NCI-H510A treated with DMSO at 0.1 percent for 48 hours (cell line): ENCODE measurements at places on chromosomes 4 and X.

DNA sequence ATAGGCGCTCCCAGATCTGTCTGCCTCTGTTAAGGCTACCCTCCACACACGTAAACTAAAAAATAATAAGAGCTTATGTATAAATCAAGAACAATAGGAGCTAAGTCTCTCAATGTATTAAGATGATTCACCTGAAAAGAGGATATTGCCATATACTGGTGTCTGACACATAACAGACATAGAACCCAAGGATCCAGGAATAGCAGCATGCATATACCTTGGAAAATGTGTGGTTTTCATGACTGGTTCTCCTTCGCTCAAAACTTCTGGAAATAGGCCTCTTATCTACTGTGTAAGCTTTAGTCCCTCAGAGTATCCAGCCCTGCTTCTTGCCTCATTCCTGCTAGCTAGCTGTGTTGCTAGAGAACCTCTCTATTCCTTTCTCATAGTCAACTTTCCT is 203.7 kb upstream of the SLITRK2 start:
- DNase-seq: no peak

GRCh38 chrX:150544222-150544787 is 24.1 kb upstream of the MTM1 start:
- DNase-seq: no peak

DNA sequence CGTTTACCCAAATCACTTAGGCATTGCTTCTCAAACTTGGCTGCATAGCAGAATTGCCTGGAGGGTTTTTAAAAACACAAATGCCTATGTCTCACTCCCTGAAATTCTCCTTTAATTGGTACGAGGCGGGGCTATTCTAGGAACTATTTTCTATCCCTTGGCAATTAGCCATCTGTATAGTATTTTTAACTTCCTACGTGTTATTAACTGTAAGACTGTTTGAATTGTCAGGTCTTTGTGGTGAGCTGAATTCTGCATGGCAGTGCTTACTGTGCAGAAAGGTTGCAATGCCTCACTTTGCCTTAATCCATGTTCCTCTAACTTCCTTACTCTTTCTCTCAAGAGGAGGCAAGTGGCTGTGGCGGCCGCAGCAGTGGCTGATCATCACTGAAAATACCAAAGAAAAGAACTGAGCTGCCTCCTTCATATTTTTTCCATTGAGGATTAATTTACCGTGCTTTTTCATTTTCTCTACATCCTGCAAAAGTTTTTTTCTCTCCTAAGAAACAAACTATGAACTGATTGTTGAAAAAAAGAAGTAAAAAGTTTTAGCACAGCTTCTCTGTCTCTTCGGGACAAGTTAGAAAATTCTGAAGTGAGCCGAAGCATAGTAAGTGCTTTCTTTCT is at the start of gene SHROOM3:
SHROOM3 (plus strand) TSS at position 329 of the 627 bp plus-strand sequence. CDS start 824 bp downstream, outside the sequence.
- no peak for DNase-seq

- DNase-seq: no peak
Measured at GRCh38 chr4:127203562-127204200, 429.1 kb upstream of the INTU start.
